ENCODE measurements at places on chromosomes 11 and 22.

- DNase-seq = no peak
These were observed 36.3 kb downstream of the KCNQ1OT1 start for GRCh38 chr11:2663506-2663905.

DNA sequence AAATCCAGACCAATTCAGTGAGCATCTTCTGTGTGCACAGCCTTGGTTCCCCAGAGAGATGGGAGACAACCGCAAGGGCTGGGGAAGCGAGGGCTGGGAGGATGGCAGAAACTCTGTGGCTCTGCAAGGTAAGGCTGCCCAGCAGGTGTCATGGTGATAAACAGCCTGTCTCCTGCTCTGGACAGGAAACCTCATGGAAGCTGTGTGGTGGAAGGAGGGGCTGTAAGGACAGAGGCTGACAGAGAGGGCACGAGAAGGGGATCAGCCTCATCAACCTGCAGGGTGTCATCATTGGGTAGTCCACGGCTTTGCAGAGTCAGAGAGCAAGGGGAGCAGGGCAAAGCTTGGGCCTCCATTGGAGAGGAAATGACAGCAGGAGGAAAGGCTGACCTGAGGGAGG lies 138.4 kb upstream of the CADM1 start:
- no peak for DNase-seq

DNA sequence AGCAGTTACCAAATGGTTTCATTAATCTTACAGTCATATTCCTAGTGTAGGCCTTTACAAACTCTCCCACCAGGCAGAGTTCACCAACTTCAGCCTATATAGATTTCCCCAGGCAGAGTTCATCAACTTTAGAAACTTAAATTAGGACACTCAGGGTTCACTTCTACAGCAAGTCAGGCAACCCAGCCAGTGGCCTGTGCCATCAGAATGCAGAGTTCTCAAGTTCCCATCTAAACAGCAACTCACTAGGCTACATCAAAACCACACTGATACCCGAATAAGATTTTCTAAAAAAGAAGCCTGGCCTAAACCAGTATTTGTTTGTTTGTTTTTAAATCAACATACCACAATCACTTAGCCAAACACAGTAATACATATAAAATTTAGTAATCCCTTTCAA lies 33.7 kb downstream of the PICALM start:
- no peak for DNase-seq

DNA sequence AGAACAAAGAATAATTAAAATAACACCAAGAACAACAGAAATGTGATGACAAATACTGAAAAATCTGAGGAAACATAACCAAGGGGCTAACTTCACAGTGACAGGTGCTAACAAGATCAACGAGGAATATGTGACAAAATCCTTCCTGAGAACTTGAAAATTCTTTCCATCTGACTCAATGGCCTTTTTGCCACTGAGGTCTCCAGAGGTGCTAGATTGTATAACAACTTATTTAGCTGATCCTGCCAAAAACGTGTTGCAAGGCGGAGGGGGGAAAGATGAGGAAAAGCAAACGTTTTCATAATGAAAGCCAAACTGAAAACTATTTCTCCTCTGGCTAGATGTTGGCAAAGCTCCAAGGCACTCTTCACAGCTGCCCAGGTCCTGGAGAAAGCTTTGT lies 364.5 kb downstream of the NTM start:
- DNase-seq = no peak

DNA sequence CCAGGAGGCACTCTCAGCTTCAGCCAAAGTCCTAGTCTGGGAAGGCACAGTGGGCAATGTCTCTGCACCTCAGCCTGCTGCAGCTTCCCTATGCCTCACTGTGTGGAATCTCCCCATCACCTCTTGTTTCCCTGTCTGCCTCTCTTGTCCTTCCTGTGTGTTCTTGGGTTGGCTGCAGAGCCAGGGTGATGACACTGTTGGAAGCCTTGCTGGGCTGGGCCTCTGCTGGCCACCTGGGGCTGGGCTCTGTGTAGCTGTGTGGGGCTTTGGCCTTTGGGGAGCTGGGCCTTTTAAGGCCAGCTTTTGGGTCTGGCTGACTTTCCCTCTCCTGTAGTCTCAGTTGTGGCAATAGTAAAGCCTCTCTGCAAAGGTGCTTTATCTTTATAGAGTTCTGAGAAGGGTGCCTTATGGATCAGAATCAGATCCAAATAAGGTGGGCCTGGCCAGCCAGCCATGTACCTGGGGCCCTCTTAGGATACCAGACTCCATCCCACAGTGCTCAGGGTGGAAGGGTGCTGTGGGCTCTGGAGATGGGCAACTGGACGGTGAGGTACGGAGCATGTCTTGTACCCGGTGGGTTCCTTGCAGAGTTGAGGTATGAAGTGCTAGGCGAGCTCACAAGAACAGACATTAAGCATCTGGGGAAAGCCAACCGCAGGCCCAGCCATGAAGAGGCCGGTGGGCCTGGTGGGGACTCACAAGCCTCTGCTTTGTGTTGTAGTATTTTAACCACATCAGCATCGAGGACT lies 10.3 kb upstream of the RANBP1 start:
- DNase-seq = no peak

GRCh38 chr11:85855341-85855656 lies at the start of gene CCDC83:
CCDC83 (plus strand) TSS chr11:85855383; CDS start chr11:85865124, 9,741 bp downstream.
- DNase-seq = no peak

DNA sequence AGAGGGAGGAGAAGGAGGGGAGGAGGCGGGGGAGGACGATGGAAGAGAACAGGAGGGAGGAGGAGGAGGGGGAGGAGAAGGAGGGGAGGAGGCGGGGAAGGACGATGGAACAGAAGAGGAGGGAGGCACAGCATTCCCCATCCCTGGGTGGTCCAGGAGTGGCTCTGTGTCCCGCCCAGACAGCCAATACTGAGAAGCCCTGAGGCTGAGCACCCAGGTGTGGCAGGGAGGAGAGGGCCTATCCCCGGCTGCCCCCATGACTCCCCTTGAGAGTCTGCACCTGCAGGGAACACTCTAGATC lies 717 bp downstream of the MRGPRE start:
- DNase-seq = no peak

DNA sequence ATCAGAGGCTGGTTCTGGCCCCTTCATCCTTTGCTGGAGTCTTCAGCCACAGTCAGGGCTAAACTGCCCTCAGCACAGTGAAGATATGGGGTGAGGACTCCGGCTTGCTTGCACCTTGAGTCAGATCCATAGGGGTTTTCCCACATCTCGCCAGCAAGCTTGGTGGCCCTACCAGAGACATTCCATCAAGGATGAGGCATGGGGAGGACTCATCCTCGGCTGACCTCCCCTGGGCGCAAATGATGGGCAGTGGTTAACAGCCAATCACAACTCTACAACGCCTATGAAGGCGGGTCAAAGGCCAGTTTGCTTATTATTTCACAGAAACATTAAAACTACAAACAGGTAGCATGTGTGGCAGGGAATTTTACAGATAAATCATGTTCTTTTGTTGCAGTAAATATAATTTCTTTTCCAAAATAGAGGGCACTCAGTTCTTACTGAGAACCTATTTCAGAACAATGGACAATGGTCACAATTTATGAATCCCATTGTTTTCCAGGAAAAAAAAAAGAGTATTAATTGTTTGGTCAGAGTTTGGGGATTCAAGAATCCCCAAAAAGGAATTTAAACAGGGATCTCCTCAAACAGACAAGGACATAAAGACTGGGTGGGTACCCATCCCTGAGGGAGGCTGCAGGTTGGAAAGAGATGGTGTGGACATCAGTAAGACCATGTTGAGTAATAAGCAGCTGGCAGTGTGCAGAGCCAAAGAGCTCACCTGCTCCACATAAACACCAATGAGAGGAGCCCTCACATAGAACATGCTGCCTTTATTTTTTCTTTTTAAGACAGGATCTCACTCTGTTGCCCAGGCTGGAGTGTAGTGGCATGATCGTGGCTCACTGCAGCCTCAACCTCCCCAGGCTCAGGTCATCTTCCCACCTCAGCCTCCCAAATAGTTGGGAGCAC lies 14.8 kb downstream of the PLAAT3 start:
- DNase-seq = no peak

- no peak for DNase-seq
These were observed 5.1 kb upstream of the STIP1 start for GRCh38 chr11:64180891-64181290.

- no peak for DNase-seq
These were observed 2.5 kb downstream of the CELF1 start for GRCh38 chr11:47550288-47551047.

DNA sequence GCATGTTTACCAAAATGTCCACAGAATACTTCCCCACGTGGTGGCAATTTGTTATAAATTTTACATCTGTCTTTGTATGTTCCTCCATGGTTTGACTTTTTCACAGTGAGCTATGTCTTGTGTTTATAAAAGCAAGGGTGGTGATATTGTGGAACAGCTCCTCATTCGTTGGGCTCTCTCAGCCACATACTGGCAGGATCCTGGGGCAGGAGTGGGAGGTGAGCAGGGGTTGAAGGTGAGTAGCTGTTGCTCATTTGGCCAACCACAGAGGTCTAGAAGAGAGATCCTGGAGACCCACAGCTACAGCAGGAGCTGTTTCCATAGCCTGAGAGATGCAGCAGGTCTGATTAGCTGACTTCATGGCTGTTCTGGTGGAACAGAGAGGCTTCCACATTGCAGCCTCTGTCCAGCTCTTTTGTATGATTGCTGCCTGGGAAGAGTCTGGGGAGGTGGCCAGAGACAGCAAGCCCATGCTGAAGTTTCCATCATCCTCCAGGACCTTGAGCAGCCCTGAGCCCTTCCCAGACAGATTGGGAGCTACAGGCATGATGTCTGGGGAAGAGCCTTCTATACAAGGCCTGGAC lies 128.1 kb downstream of the LDLRAD3 start:
- no peak for DNase-seq

- no peak for DNase-seq
These were observed 86.2 kb downstream of the CACNA1I start for GRCh38 chr22:39656495-39657490.

DNA sequence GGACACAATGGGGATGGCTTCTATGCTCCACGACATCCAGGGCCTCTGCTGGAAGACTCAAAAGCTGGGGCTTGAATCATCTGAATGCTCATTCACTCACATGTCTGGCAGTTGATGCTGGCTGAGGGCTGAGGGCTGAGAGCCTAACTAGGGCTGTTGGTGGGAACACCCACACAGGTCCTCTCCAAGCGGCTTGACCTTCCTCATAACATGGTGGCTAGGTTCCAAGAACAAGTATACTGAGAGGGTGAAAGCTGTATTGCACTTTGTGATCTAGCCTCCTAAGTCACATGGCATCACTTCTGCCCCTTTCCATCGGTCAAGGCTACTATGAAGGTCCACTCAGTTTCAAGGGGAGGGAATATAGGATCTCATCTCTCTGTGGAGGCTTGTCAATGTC lies 7.5 kb downstream of the TMEM151A start:
- no peak for DNase-seq

GRCh38 chr11:111731821-111732220 lies 34.4 kb downstream of the PPP2R1B start:
- DNase-seq = no peak

- DNase-seq = no peak
These were observed 1.4 kb downstream of the CELSR1 start for GRCh38 chr22:46535876-46536536.

DNA sequence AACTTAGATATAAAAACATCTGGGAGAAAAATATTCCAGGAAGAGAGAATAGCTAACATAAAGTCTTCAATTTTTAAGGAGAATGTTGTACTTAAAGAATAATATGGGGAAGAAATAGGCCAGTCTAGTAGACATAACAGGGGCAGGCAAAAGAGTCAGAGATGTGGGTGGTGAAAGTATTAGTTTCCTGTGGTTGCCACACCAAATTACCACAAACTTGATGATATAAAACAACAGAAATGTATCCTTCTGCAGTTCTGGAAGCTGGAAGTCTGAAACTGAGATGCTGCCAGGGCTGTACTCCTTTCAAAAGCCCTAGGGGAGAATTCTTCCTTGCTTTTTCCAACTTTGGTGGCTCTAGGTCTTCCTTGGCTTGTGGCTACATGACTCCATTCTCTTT lies 1309.7 kb downstream of the LRRC4C start:
- no peak for DNase-seq

GRCh38 chr11:2826679-2827056 lies 58.9 kb downstream of the CDKN1C start:
- no peak for DNase-seq

GRCh38 chr22:23044570-23044969 lies 25.7 kb upstream of the GNAZ start:
- DNase-seq = no peak

- DNase-seq = no peak
These were observed 6.8 kb upstream of the ALX4 start for GRCh38 chr11:44316659-44317240.

DNA sequence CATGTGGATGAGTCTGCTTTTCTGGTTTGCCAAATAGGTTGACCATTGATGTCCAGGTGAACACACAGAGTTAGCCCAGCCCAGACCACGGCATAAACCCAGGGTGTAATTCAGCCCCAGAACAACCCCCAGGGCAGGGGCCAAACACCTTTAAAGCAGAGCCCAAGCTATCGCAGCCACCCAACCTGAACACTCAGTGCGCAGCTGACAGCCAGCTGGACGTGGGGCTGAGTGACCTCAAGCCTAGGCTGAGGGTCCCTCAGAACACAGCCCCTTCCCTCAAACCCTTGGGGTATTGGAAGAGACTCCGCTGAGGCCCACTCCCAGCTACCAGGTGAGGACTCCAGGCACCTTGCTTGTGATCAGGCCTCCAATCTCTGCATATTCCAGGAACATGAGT lies 161.5 kb upstream of the NECTIN1 start:
- no peak for DNase-seq

DNA sequence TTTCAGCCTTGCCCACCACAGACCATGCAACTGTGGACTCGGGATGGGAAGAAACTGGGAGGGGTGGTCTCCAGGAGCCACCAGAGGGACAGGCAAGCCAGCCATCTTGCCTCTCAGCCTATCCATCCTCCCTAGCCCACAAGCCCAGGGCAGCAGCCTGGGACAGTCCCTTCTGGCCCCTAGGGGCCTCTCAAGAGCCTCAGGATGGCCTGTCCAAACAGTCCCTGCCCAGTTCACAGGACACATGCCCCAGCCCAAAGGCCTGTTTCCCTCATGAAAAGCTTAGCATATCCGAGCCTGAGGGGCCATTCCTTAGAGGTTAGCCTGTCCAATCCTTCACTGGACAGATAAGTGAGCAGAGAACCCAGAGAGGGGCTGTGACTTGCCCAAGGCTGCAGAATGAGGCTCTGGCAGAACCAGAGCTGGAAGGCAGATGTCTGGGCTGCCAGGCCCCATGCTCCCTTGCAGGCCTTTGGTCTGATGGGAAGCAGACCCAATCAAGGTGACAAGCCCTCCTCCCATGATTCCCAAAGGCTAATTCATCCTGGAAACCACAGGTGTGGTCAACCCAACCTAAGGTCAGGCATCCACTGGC lies 28.2 kb downstream of the LRRC10B start:
- no peak for DNase-seq

- DNase-seq = no peak
These were observed 640.2 kb upstream of the LUZP2 start for GRCh38 chr11:23856654-23857053.
